Gastrocnemius medialis (tissue), 4 donors: ENCODE measurements at places on chromosomes 2 and 18. TPM values are rescaled to one million over a fixed set of nuclear protein-coding genes. Genes with fewer than 3 reads are reported as not detected.
A peak's percentile ranks its signal among the peaks of the same experiment; 100 is the strongest.

Gene UCN
- not detected for total RNA-seq

Gene FAHD2A
- total RNA-seq, result 18.4 TPM

Gene UGT1A4
- total RNA-seq, result not detected

- DNase-seq, result no peak
Observed at GRCh38 chr2:213187386-213187785, 36.0 kb upstream of the IKZF2 start.

DNA sequence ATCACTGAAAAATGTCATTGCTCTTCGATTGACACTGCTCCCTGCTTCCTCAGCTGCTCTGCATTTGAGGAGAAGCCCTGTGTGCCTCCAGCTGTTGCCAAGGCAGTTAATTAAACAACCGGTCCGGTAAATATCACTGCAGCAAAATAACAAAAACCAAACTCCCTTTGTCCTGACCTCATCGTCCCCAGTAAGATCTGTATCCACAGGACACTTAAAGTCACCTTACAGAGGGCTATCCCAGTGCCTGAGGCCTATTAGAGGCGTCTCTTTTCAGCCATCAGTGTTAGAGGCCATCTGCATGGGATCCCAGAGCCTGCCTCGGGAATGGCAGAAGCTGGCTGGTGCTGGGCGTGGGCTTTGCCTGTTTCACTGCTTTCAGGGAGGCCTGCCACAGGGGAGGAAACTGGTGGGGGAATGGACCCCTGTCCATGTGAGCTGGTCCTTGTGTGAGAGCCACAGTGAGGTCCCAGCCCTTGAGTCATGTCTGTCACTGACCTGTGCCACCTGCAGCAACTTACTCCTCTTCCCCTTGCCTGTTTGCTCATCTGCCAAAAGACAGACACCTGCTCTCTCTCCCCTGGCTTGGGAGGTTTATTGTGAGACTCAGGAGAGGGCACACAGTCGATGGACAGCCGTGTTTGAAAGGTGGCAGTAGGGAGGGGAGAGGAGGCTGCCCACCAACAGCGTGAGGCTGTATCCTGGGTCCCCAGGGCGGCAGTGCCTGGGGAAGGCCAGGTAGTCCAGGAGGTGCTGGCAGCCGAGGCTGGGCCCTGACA, 117.7 kb upstream of the MCFD2 start:
- DNase-seq, result peak; percentile 56

GRCh38 chr18:21096760-21097159, 14.9 kb downstream of the ROCK1 start:
- no peak for DNase-seq

GRCh38 chr2:145207884-145208283, 688.0 kb upstream of the ZEB2 start:
- no peak for DNase-seq

DNA sequence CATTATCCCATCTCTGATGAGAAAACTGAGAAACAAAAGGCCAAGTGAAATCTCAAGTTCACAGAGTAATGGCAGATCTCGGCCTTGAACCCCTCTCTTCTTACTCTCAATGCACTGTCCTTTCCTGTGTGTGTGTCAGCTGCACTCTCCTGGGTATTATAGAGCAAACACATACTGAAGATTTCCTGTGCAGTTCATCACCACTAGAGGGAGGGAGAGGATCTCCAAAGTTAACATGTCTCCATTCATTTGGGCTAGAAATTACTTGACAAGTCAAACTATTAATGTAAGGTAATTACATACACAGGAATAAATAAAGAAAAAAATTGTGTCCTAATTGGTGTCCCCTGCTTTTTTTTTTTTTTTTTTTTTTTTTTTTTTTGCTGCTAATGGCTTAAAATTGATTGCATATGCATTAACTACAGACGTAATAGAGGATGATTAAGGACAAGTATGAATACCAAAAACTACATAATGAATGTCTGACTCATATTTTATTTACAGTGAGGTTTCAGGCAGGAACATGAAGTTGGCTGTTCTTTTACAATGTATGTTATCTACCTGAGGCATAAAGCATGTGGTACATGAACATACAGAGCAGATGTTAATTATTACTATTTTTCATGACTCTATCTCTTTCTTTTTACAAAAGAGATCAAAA, 269.2 kb downstream of the NYAP2 start:
- DNase-seq, result no peak

GRCh38 chr2:157296490-157296889, 29.1 kb downstream of the ERMN start:
- DNase-seq, result no peak

DNA sequence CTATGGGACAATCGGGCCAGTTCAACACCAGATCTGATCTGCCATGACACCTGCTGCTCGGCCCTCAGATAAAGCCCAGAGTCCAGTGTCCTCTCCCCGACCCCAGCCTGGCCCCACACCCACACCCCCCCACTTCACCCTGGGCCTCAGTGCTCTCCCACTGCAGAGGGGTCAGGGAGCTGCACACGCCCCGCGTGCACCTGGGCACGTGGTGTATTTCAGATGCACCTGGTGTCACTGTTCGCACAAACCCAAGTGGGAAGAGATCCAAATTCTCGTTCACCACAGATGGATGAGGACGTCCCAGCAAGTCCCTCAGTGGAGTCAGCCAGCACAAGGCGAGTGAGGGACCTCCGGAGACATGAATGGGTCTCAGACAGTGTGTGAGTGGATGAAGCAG, 161.3 kb downstream of the RTP5 start:
- no peak for DNase-seq

- DNase-seq, result peak; percentile 51
Observed at GRCh38 chr2:98479959-98480524, 35.4 kb downstream of the INPP4A start.

DNA sequence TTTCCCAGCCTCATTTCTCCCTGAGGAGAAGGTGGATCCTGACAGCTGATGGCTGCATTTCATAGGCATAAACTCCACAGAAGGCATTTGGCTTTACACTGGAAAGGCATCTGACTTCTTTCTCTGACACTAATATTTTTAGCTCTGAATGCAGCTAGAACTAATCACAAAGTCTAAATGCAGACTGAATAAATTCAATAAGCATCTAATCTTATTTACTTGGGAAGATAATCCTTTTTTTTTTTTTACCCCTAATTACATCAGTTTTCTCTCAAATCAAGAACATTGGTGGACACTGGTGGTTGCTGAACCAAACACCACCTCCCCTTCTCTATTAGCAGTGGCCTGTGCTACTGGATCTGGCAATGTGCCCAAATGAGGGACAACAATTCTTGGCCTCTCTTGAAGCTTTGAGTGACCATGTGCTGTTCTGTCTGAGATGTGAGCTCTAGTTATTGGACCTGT, 50.9 kb upstream of the CD226 start:
- no peak for DNase-seq

DNA sequence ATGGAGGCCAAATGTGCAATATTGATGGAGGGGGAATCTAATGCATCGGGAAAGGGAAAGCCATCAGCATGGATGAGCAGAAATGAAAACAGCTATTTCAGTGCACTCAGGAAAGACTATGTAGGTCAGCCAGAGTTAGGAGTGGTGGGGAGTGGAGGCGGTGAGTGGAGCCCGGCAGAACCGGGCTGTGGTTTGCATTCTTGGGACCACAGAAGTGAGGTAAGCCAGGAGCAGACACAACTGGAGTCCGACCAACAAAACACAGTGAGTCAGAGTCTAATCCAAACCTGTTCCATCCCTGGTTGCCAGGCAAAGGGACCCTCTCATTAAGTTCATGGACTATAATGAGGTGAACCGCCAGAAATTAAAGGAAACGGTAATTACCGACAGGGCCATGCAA, 61.1 kb upstream of the RAB12 start:
- no peak for DNase-seq

DNA sequence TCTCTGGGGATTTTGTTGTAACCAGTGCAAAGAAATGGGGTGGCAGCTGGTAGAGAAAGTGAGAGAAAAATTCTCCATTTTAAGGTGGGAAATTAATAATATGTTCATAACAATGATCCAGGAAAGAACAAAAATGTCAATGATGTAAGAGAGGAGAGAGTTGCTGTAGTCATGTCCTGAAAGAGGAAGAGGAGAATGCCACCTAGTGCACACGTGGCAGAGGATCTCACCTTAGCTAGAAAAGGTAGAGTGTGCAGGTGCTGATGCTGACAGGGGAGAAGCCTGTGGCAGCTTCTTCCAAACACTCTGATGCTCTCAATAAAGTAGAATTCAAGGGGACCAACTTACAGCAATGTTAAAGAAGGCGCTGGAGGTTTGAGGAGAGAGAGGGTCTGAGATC, 282.9 kb upstream of the PKDCC start:
- DNase-seq, result no peak

DNA sequence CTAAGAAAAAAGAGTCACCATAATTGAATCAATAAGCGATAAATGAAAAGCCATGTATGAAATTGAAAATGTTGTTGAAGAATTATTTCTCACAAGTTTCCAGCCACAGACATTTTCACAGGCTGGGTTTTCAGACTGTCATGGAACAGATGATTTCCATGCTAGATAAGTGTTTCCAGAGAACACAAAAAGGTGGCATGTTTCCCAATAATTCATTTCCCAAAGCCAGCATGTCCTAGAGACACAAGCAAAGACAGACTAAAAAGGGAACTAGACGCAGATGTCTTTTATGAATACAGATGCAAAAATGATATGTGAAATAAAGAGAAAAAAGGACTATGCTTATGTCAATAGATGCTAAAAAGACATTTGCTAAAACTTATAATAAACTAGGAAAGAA, 255.1 kb downstream of the EIPR1 start:
- DNase-seq, result no peak

DNA sequence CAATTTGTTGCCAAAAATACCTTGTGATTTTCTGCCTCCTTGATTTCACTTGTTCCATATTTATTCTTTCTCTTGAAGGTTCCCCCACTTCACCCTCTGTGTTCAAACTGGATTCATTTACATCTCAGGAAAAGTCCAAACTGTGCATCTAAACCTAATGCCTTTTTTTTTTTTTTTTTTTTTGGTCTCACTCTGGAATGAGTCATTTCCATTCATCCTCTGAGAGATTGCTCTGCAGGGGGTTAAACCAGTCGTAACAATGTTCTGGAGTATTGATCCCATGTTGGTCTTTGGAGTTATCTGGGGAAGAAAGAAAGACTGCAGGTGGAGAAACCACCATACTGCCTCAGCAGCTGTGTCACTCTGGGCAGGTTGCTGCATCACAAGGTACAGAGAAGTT, 119.7 kb downstream of the TACR1 start:
- DNase-seq, result no peak
